Left ventricle myocardium inferior (tissue), 1 donor: ENCODE measurements at places on chromosomes 12 and 14. TPM values are rescaled to one million over a fixed set of nuclear protein-coding genes. Genes with fewer than 3 reads are reported as not detected.

DNA sequence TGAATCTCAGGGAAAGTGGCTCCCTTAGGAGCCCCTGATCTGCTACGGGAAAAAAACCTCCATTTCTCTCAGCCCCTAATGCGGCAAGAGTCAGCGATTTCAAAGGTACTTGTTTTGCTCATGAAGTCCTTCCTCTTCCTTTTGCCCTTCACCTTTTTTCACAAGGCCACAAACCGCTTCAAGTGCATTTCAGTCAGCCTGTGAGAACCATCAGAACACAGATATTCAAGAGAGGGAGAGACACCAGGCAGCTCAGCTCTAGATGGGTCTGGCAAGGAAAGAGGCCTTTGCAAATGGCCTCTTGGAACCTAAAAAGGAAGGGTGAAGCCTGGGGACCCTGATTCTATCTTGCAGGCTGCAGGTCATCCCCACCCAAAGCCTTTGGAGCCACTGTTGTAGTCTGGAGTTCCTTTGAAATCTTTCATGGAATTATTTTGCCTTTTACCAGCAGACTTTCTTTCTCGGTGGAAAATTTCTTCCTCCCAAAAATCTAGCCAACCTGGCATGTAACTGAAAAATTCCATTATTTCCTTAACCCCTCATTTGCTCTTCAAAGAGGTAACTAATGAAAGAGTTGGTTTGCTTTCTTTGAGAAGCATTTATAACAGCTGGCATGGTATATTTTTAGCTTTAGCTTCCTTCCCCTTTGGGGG, 145.0 kb downstream of the SAMD4A start:
- peaks cover 92% of the 10 kb centered on the region for H3K4me1 ChIP-seq
- DNase-seq = no peak
- H3K27me3 ChIP-seq = no peaks in the 10 kb centered on the region
- no peaks in the 10 kb centered on the region for H3K36me3 ChIP-seq
- peak overlapping the region; percentile 26 for H3K4me3 ChIP-seq

DNA sequence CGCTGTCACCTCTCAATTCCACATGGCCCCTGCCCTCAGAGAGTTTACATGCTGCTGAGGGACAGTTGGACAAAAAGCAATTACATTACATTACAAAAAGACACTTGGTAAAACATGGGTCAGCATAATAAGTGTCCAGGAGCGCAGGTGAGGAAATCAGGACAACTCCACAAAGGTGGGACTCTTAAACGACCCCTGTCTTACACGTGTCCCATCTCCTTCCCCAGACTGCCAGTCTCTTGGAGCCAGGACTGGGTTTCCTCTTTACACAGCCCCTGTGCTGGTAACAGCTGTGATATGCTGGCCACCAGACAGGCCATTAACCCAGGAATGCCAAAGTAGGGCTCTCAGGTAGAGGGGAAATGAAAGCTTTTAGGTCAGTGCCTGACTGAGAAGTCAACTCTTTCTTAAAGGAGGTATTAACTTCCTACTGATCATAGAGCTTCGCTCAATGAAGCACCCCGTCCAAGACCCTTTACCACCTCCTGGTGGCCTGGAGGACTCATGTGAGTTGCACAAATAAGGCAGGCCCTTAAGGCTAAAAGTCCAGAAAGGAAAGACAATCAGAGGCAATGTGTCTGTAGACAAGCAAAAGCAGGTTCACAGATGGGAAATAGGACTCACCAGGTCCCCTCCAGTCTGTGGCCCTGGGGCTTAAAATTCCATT, 55.5 kb downstream of the ANO2 start:
- H3K27ac ChIP-seq = no peak overlapping the region
- H3K4me3 ChIP-seq = no peak overlapping the region
- no peak for DNase-seq
- H3K4me1 ChIP-seq = no peaks in the 10 kb centered on the region
- peaks cover 3% of the 10 kb centered on the region for H3K36me3 ChIP-seq

DNA sequence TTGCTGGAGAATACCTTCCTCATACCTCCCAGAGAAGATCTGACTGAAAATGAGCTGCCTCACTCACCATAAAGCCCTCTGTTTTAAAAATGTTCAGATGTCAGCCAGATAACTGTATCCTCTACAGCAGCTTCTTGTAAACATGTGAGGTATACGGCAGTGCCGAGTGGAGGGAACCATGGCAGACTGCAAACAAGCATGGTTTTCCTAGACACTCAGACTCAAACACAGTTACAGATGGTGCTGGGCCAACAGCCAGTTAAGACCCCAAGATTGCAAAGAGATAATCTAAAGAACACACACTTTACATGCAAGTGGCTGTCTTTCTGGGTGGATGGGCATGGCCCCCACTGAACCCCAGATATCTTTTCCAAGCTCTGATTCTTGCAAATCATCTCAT, 16.6 kb upstream of the CCDC177 start:
- H3K27me3 ChIP-seq = no peaks in the 10 kb centered on the region
- H3K27ac ChIP-seq = no peak overlapping the region
- H3K4me1 ChIP-seq = peaks cover 13% of the 10 kb centered on the region

DNA sequence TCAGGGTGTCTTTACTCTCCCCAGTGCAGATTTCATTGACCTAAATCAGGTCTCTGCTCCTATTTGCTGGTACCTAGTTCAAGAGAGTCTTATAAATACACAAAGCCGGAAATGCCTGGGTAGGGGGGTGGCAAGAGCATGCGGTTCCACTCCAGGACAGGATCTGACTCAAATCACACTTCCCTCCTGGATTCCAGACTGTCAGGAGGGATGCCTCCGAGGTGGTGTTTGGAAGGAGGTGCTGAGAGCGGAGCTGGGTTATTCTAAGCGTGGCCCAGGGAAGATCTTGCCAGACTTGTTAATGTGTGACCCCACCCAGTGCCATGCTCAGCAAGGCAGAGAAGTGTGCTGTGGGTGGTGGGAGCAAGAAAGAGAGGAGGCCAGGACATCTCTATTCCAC, 49.8 kb downstream of the B4GALNT3 start:
- H3K27ac ChIP-seq = peak overlapping the region; percentile 30
- no peak for DNase-seq
- H3K36me3 ChIP-seq = no peaks in the 10 kb centered on the region
- no peaks in the 10 kb centered on the region for H3K27me3 ChIP-seq
- peaks cover 49% of the 10 kb centered on the region for H3K4me1 ChIP-seq

GRCh38 chr12:81245458-81245857, 167.6 kb downstream of the ACSS3 start:
- DNase-seq = no peak
- H3K4me1 ChIP-seq = no peaks in the 10 kb centered on the region
- peaks cover 3% of the 10 kb centered on the region for H3K36me3 ChIP-seq
- H3K27me3 ChIP-seq = no peaks in the 10 kb centered on the region
- no peak overlapping the region for H3K4me3 ChIP-seq

DNA sequence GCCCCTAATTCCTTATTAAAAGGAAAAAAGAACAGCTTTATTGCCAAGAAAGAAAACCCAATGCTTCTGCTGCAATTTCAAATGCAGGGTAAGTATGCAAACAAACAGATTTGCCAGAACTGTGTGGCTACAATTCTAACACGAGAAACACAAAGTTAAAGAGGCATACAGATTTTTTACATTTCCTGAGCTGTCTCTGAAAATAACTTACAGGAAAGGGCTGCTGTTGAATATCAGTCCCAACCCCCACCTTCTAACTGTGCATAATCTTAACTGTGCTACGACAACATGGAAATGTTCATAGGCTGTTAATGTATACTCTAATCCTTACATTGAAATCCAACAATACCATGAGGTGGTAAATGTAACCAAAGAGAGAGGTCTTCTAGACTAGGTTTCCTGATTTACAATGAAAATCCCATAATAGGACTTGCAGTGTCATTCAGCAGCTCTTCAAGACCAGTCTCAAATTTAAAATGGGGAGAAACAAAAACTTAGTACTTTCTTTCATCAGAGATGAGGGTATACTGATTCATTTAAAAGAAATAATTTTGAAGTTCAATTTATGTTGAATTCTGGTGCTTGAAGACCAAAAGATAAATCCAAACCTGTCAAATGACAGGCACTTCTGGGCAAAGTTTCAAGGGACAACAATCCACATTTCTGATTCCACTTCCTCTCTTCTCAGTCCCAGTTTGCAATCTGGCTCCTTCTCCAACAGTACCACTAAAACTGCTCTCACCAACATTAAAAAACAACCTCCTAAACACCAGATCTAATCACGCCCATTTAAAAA, 14.4 kb downstream of the FGD6 start:
- peak overlapping the region; percentile 1 for H3K4me3 ChIP-seq
- DNase-seq = no peak
- H3K4me1 ChIP-seq = peaks cover 62% of the 10 kb centered on the region

KRT79 gene
- total RNA-seq = not detected

- peaks cover 44% of the 10 kb centered on the region for H3K36me3 ChIP-seq
- H3K27ac ChIP-seq = no peak overlapping the region
- H3K4me1 ChIP-seq = peaks cover 18% of the 10 kb centered on the region
- DNase-seq = no peak
- peak overlapping the region; percentile 98 for H3K4me3 ChIP-seq
These were observed 1.6 kb downstream of the FICD start for GRCh38 chr12:108516511-108517275.

FOXM1 gene
- total RNA-seq = 0.71 TPM

GRCh38 chr14:86596024-86596423, 1066.1 kb downstream of the FLRT2 start:
- no peaks in the 10 kb centered on the region for H3K27me3 ChIP-seq
- no peaks in the 10 kb centered on the region for H3K4me1 ChIP-seq
- H3K4me3 ChIP-seq = no peak overlapping the region
- DNase-seq = no peak

- H3K4me1 ChIP-seq = peaks cover 63% of the 10 kb centered on the region
- H3K27ac ChIP-seq = peak overlapping the region; percentile 28
- H3K27me3 ChIP-seq = no peaks in the 10 kb centered on the region
- DNase-seq = no peak
These were observed 24.1 kb downstream of the DUSP16 start for GRCh38 chr12:12538535-12538934.

CD4 gene
- total RNA-seq = 7.4 TPM

DNA sequence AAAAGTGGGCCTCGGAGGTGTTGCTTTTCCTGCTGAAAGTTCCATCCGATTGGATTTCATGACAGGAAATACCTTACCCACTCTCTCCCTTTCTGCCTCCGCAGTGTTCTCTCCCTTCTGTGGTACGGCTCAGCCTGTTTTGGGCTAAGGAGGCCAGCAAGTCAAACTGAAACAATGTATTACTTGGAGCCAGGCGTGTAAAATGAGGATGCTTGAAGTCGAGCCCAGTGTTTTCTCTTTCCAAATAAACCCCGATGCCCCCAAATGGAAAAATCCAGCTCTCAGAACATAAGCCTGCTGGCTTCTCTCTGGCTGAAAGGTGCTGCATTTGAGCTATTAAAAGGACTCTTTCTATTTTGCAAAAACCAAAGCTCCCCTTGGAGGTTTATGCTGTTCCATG, 124.7 kb downstream of the ZNF664 start:
- H3K36me3 ChIP-seq = no peaks in the 10 kb centered on the region
- H3K27me3 ChIP-seq = peaks cover 30% of the 10 kb centered on the region
- H3K4me3 ChIP-seq = no peak overlapping the region
- no peak overlapping the region for H3K27ac ChIP-seq

- no peaks in the 10 kb centered on the region for H3K36me3 ChIP-seq
- DNase-seq = no peak
- peak overlapping the region; percentile 70 for H3K4me3 ChIP-seq
- peaks cover 47% of the 10 kb centered on the region for H3K4me1 ChIP-seq
- H3K27me3 ChIP-seq = peaks cover 63% of the 10 kb centered on the region
These were observed 1.5 kb downstream of the COL2A1 start for GRCh38 chr12:48002773-48003218.

LMO3 gene
- total RNA-seq = 1.5 TPM

MFAP5 gene
- 55.8 TPM for total RNA-seq

DNA sequence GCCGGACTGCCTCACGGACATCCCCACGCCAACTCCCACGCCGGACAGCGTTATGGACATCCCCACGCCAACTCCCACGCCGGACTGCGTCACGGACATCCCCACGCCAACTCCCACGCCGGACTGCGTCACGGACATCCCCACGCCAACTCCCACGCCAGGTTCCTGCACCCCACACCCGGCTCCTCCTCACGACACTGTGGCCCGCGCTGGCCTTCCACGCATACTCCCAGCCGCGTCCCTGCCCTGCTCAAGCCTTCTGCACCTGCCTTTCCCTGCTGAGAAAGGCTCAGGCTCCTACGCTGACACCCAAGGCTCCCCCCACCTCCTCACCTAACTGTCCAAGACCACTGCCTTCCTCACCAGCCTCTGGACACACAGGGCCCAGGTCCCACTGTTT, 9.7 kb downstream of the CACNA2D4 start:
- no peak overlapping the region for H3K4me3 ChIP-seq
- no peaks in the 10 kb centered on the region for H3K36me3 ChIP-seq
- H3K27ac ChIP-seq = no peak overlapping the region
- peaks cover 8% of the 10 kb centered on the region for H3K4me1 ChIP-seq
- H3K27me3 ChIP-seq = peaks cover 26% of the 10 kb centered on the region

DNA sequence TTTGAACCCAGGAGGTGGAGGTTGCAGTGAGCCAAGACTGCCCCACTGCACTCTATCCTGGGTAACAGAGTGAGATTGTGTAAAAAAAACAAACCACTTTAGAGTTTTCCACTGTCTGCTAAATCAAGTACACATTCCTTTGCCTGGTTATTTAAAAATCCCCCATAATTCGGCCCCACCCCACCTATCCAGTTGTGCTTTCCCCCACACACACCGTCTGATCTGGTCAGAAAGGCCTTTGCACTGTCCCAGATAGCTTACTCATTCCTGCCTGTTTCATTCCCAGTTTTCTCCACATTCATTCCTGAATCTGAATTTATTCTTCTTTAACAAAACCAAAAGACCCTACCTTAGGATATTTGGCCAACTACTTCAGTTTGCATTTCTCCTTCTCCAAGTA, 29.5 kb downstream of the NINJ2 start:
- H3K4me3 ChIP-seq = no peak overlapping the region
- no peaks in the 10 kb centered on the region for H3K27me3 ChIP-seq
- H3K36me3 ChIP-seq = no peaks in the 10 kb centered on the region
